Spinal cord (tissue), 10 donors: ENCODE measurements at places on chromosomes 2 and 18. TPM values are rescaled to one million over a fixed set of nuclear protein-coding genes. Genes with fewer than 3 reads are reported as not detected.

Gene ARHGAP25
- 3.9 TPM for polyA plus RNA-seq

Gene MAL
- polyA plus RNA-seq: 8.2 TPM

Gene ALKAL2
- 3.4 TPM for polyA plus RNA-seq

Gene FOXI3
- 0.14 TPM for polyA plus RNA-seq

Gene PIK3C3
- polyA plus RNA-seq: 45.6 TPM

Gene POTEJ
- not detected for polyA plus RNA-seq

Gene MYO7B
- polyA plus RNA-seq: 20.0 TPM

Gene GREB1L
- polyA plus RNA-seq: 5.1 TPM

Gene PLEK
- polyA plus RNA-seq: 5.2 TPM

Gene MIB1
- polyA plus RNA-seq: 29.1 TPM

Gene ACMSD
- polyA plus RNA-seq: 0.40 TPM

Gene EMX1
- polyA plus RNA-seq: 0.43 TPM

Gene RGPD4
- polyA plus RNA-seq: 0.14 TPM
